ENCODE measurements at places on chromosomes 11 and 22. TPM values are rescaled to one million over a fixed set of nuclear protein-coding genes. Genes with fewer than 3 reads are reported as not detected.

The CYP2D6 gene
- 0.73 TPM for total RNA-seq

The PRR5 gene
- total RNA-seq: 23.7 TPM

The IRAG1 gene
- 16.1 TPM for total RNA-seq

The RAB6A gene
- total RNA-seq: 79.6 TPM

The EHF gene
- 132 TPM for total RNA-seq

The PRG2 gene
- not detected for total RNA-seq

The PANX2 gene
- total RNA-seq: 1.8 TPM

DNA sequence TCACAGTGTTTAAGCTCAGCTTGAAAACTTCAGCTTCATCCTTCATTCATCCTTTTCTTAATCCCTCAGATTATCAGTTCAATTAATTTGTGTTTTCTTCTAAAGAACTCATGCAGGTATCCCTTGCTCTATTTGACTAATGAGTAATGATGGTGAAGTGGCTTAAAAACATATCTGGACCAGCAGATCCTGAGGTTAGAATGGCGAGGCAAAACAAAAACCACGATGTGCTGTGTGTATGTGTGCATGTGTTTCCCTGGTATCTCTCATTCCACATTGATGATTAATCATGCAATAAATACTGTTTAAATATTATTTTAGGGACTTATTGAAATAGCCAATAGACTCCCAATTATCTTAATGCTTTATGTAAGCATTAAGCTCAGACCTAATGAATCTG, 437.0 kb downstream of the DYNC2H1 start:
- no peak for DNase-seq
- no peaks in the 10 kb centered on the region for H3K36me3 ChIP-seq
- no peaks in the 10 kb centered on the region for H3K27me3 ChIP-seq
- no peak overlapping the region for H3K4me3 ChIP-seq
- H3K27ac ChIP-seq: no peak overlapping the region
- no peaks in the 10 kb centered on the region for H3K4me1 ChIP-seq

GRCh38 chr11:32817852-32818183, 11.9 kb upstream of the PRRG4 start:
- no peaks in the 10 kb centered on the region for H3K27me3 ChIP-seq
- H3K4me3 ChIP-seq: no peak overlapping the region
- DNase-seq: no peak
- no peaks in the 10 kb centered on the region for H3K36me3 ChIP-seq

DNA sequence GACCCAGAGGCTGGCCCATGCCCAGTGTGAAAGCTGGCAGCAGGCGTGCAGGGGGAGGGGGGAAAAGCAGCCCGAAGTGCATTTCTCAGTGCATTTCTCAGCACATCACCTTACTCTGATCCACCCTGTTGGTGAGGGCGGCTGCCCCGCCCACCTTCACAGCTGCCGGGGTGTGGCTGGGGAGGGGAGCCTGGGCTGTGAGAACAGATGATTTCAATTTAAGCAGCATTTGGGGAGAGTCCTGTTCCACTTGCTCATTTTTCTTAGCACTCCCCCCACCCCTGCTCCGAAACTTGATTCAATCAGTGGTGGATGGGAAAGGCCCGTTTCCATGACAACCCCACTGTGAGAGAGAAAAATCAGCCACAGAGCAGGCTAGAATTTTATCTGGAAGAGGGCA, 84.8 kb downstream of the SNX19 start:
- DNase-seq: no peak
- H3K36me3 ChIP-seq: no peaks in the 10 kb centered on the region
- H3K4me1 ChIP-seq: peaks cover 3% of the 10 kb centered on the region
- H3K27me3 ChIP-seq: no peaks in the 10 kb centered on the region
- H3K4me3 ChIP-seq: no peak overlapping the region

DNA sequence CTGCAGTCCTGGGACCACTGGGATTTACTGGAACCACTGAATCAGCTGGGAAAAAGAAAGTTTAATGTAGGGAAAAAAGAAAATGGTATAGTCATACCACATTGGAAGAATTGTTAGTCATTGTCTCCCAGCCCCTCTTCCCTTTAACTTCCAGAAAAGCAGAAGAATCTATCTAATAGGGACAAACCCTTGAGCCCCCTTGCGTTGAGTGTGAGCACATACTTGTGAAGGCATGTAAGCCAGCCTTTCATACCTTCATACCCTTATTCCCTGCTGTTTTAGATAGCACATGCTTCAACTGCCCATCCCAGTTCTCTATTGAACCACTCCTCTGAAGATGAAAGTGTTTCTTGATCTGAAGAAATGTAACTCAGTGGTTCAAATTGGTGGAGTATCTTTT, 6.6 kb downstream of the TREH start:
- no peak overlapping the region for H3K27ac ChIP-seq
- H3K36me3 ChIP-seq: no peaks in the 10 kb centered on the region
- no peaks in the 10 kb centered on the region for H3K4me1 ChIP-seq
- no peak for DNase-seq
- no peaks in the 10 kb centered on the region for H3K27me3 ChIP-seq
- no peak overlapping the region for H3K4me3 ChIP-seq

GRCh38 chr11:872799-873198, 30.1 kb downstream of the TSPAN4 start:
- no peak overlapping the region for H3K27ac ChIP-seq
- H3K36me3 ChIP-seq: no peaks in the 10 kb centered on the region
- H3K27me3 ChIP-seq: no peaks in the 10 kb centered on the region

DNA sequence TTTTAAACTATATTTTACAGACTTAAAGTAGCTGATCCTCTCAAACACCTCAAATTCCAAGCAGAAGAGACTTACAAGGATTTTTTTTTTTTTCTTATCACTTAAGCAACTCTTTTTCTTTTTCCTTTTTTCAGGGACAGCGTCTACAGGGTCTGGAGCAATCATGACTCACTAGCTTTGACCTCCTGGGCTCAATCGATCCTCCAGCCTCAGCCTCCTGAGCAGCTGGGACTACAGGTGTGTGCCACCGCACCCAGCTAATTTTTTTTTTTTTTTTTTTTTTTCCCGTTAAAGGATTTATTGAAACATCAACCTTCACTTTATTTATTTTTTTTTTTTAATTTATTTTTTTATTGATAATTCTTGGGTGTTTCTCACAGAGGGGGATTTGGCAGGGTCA, 4.5 kb upstream of the MACROD1 start:
- H3K4me3 ChIP-seq: no peak overlapping the region
- no peaks in the 10 kb centered on the region for H3K4me1 ChIP-seq
- H3K36me3 ChIP-seq: no peaks in the 10 kb centered on the region
- no peaks in the 10 kb centered on the region for H3K27me3 ChIP-seq

- no peaks in the 10 kb centered on the region for H3K27me3 ChIP-seq
- H3K36me3 ChIP-seq: no peaks in the 10 kb centered on the region
- no peak overlapping the region for H3K4me3 ChIP-seq
Observed at GRCh38 chr22:42340829-42341383, 70.5 kb upstream of the TCF20 start.

DNA sequence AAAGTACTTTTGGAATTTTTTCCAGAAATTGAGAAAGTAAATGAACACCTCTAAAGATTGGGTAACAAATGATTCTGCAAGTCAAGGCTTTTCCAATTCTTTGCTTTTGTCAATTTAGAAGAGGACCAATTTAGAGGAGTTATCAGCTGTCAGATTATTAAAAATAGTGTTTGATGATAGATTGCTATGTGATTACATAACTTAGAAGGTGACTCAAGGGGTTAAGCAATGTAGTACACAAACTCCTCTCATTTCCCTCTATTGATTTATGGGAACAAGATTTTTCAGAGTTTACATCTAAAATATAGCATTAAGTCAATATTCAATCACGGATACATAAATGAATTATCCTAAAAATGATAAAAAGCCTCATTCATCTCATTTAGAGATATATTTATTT, 70.3 kb downstream of the INSC start:
- H3K36me3 ChIP-seq: no peaks in the 10 kb centered on the region

- H3K27ac ChIP-seq: no peak overlapping the region
Observed at GRCh38 chr11:95920460-95921105, 3.3 kb downstream of the MTMR2 start.

GRCh38 chr11:69936771-69937170, 117.6 kb upstream of the FGF3 start:
- H3K4me1 ChIP-seq: no peaks in the 10 kb centered on the region
- DNase-seq: no peak

DNA sequence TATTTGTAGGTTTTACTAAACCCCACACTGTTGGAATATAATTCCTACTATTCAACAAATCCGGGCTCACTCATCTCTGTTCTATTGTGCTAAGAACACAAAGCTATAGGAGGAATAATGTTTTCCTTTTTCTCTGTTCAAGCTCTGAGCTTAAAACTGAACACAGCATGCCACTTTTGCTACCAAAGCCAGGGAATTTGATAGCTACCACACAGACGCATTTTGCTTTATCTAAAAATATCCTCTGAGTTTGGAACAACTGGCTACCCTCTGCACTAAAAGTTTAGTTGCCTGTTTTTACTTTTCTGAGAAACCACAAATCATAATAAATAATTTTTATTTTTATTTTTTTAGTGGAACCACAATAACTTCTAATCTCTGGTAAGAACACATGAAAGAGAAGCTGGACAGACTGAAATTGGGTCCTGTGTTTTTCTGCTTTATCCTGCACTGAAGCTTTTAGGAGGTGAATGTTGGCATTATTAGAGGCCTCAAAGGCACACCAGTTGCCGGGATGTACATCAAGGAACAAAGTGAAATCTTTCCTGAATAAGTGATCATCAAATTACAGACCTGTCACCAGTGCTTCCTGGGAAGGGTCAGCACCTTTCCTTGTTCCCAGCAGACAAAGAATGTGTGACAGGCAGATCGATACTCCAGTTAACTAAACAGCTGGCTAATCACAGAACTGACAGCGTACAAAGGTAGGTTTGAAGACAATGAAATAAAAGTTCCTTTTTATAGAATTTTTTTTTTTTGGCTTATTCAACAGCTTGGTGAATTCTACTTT, 523.2 kb upstream of the TENM4 start:
- no peaks in the 10 kb centered on the region for H3K36me3 ChIP-seq
- no peaks in the 10 kb centered on the region for H3K27me3 ChIP-seq
- no peak overlapping the region for H3K27ac ChIP-seq
- H3K4me3 ChIP-seq: no peak overlapping the region
- DNase-seq: no peak
- H3K4me1 ChIP-seq: no peaks in the 10 kb centered on the region

- no peak overlapping the region for H3K27ac ChIP-seq
- no peak overlapping the region for H3K4me3 ChIP-seq
- no peaks in the 10 kb centered on the region for H3K4me1 ChIP-seq
- H3K36me3 ChIP-seq: no peaks in the 10 kb centered on the region
- no peaks in the 10 kb centered on the region for H3K27me3 ChIP-seq
Observed at GRCh38 chr11:112012874-112013273, 12.3 kb upstream of the DLAT start.

DNA sequence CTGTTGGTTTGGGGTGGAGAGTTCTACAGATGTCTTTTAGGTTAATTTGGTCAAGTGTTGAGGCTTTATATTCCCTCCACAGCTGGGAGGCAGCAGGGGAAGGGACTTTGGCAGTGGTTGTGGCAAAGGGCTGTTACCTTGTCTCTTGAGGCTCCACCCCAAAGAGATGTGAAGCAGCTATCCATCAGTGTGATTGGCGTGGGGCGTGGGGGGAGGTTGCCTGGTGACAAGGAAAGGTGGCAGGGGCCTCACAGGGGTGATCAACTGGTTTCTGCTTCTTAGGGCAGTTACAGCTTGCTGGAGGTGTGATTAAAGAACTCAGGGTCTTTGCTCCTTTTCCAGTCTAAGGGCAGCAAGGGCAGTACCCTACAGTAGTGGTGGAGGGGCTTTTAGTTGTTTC, 59.3 kb downstream of the FANCF start:
- H3K36me3 ChIP-seq: no peaks in the 10 kb centered on the region
- no peak overlapping the region for H3K4me3 ChIP-seq
- DNase-seq: no peak

- no peak for DNase-seq
- H3K4me3 ChIP-seq: no peak overlapping the region
Observed at GRCh38 chr22:33325232-33326004, 267.2 kb upstream of the SYN3 start.

- H3K27ac ChIP-seq: no peak overlapping the region
- H3K4me3 ChIP-seq: no peak overlapping the region
- no peaks in the 10 kb centered on the region for H3K4me1 ChIP-seq
- DNase-seq: no peak
- H3K36me3 ChIP-seq: no peaks in the 10 kb centered on the region
Observed at GRCh38 chr11:32184041-32184722, 93.3 kb downstream of the RCN1 start.

DNA sequence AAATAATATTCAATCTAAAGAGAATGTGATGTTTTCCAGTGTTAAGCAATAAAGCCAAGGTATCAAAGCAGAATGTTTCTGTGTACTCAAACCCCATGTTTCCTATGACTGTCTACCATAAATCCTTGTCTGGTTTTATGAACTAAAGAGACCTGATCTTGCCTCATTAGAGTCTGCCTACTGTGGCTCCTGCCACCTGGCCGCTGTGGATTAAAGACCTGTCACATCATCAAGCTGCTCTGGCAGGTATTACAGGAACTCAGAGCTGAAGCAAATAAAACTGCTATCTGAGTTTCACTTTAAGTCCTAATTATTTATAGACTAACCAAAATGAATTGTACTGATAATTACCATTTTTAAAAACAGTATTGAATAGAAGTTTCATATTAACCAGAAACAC, 207.8 kb upstream of the CCDC90B start:
- no peak for DNase-seq
- no peak overlapping the region for H3K4me3 ChIP-seq
- H3K4me1 ChIP-seq: no peaks in the 10 kb centered on the region
